ENCODE measurements at places on chromosomes 6 and 20.

- no peak for DNase-seq
Observed at GRCh38 chr20:37007898-37008649, 56.6 kb upstream of the SAMHD1 start.

DNA sequence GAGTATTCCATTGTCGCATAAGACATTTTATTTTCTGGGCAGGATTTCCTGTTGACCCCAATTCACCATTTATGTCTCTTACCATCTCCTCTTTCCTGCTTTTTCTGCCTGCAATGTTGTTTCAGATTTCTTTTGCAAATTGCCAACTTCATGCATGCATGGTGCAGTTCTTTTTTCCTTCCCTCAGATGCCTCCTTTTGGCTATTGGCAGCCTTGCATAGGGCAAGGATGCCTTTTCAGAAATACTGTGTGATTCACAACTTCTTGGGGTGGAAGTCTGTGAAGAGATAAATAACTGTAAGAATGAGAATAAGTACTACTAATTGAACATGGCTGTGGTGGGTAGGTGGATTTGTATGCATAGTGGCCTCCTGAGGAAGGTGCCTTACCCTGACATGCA lies 116.7 kb downstream of the SOX4 start:
- DNase-seq: no peak

DNA sequence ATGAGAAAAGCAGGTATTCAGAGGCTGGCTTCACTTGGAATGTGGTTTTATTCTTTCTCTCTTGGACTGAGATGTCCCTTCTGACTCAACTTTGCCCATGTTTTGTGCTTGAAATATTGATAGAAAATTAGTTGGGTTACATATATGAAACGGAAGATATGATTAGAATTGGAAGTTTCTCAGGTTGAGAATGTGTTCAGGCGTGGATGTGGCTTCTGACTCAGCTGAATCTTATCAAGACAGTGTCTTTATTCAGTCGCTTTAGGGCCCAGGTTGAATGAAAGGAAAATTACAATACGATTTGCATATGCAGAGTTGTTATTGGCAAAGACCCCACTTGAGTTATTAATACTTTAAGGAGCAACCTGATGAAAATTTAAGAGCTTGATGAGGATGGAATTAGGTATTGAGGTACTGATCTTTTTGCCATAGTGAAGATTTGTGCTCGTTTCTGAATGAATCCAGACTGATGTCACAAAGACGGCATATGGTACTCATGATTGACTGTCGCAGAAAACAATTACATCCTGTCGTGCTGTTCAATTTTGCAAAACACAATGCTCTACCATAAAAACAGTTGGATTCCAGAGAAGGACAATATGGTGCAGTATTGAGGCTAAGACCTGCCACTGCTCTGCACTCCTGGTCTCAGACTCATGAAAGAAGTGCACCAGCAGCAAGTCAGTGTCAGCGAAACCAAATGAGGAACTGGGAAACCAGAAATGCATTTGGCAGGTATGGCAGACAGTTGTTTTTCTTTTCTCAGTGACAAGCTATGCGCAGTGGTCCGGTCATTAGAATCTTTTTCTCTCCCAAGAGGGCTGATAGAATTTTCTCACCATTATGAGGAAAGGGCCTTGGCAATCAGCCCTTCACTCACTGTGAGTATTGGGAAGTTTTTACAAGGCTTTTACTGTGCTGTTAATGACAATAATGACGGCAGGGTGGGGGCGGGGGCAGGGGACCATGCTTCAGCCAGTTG lies 158.3 kb downstream of the DOK5 start:
- no peak for DNase-seq

DNA sequence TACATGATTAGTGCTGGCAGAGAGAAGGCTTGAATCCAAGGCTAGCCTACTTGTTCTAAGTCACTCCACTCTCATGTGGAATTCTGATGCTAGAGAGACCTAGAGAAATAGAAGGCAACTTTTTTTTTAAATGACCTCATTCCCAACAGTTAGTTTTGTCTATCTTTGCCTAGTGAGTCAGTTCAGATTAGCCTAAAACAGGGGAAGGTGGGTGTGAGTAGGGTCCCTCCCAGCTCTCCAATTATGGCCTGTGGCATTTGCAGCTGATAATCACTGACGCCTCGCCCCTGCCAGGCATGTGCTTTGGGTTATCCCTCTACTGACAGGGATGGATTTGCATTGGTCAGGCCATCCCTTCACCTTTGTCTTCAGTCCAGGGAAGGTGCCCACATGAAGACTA lies 13.6 kb downstream of the TXLNB start:
- no peak for DNase-seq

DNA sequence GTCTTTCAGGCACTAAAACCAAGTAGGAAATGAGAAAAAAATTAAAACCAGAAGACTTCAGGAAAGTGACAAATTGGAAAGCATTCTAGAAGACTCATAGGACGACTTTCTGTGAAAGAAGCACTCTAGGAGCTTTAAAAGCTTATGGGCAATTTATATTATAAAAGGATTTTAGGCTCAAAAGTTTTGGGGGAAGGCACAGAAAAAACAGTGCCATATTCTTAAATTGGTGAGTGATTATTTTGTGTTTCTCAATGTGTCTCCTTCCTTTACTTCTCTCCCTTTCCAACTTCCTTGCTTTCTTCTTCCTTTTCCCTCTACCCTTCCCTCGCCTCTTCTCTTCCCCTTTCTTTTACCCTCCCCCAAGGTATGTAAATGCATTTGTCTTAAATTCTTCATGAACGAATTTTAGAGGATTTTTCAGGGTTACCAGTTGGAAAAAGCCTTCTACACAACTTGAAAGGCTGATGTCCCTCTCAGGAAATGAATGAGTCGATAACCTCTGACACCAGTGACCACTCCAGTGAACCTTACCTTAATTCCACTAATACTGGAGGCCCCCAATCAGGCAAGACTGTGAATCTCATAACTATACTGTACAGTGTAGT lies 2.6 kb upstream of the LIN28B start:
- no peak for DNase-seq

- no peak for DNase-seq
Observed at GRCh38 chr20:47117773-47118172, 223.1 kb downstream of the EYA2 start.

GRCh38 chr20:13870170-13870748 lies 85.4 kb downstream of the NDUFAF5 start:
- DNase-seq: no peak

DNA sequence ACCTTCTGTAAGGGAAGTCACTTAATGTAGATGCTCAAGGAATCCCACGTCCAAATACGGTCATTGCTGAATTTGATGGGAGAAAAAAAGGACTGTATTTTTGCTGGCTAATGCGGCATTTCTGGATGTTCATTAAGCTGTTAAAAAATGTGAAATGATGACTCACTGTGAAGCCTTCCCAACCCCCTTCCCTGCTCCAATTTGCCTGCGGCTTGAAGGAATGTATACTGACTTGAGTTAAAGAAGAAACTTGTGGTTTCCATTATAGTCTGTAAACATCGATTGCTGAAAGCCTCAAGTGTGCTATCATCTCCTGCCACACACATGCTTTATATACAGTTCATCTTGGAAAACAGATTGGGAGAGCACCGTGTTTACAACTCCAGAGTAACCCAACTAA lies 249.1 kb upstream of the JAG1 start:
- DNase-seq: peak; percentile 36

DNA sequence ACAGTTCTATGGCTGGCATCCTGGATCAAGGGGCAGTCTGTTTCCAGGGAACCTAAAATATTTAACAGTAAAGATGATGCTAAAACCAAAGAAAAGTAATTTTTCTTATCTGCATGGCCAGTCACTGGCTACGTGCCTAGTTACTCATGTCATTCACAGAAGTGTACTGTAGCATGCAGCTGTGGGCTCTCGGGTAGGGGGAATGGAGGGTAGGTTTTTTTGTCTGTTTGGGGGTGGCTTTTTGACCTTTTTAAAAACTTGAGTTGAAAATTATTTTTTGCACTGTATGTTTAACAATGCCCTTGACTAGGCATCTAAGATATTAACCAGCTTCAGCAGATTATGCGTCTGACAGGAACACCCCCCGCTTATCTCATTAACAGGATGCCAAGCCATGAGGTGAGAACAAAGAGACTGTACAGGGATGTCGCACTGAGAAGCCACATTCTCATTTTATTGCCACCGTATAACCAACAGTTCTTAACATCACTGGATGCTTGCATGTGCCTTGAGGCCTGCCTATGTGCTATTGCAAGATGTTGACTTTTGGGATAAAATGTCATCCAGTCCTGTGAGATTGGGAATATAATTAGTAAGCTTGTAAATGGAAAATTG lies 30.3 kb upstream of the MAPK13 start:
- no peak for DNase-seq
